ENCODE measurements at places on chromosomes 2 and 18. TPM values are rescaled to one million over a fixed set of nuclear protein-coding genes. Genes with fewer than 3 reads are reported as not detected.

DNA sequence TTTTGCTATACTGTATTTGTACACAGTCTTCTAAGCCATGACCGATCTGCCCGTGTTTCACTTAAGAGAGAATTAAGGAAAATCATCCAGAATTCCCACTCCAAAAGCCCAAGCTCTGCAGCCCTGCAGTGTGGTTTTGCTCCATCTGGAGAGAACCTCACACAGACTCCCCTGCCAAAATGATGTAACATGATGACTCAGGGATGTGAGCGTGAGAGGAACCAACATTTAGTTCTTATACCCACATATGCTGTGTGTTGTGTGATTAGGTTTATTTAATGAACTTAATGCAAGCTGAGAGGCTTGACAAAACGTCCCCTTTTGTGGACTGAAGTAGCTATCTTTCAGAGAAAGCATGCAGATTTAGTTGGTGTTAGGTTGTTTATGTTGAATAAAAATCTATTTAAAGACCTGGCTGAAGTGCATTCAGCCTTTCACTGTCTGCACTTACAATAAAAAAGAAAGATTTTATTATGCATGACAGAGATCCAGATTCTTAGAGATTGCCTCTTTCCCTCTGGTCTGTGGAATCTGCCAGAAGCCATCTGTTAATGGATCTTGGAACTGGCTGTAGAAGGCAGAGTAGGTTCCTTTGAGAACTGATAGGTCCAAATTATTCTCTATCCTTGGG, 6.3 kb downstream of the RAB12 start:
- H3K27ac ChIP-seq = no peak overlapping the region
- H3K4me3 ChIP-seq = no peak overlapping the region
- no peak for DNase-seq
- no peaks in the 10 kb centered on the region for H3K27me3 ChIP-seq
- peaks cover 6% of the 10 kb centered on the region for H3K4me1 ChIP-seq

HOXD4 gene
- 1.2 TPM for total RNA-seq

GRCh38 chr2:75556679-75557366, 3.9 kb downstream of the EVA1A start:
- H3K4me1 ChIP-seq = no peaks in the 10 kb centered on the region
- H3K4me3 ChIP-seq = no peak overlapping the region
- H3K36me3 ChIP-seq = no peaks in the 10 kb centered on the region
- no peak for DNase-seq

POTEJ gene
- total RNA-seq = not detected

DNA sequence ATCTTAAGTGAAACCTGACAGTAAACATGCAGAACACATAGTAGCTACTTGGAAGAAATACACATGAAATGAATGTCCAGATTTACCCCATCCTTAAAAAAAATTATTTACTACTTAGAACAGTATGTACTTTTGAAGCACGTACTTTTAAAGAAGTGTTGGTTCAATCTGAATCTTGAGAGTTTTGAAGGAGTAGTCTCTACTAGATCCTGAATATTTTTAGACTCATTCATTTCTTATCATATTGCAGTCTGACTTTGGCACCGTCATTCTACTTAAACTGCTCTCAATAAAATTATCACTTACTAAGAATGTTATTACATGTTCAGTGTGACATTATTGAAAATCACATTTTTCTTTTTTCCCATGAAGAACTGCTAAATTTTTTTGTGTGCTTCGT, 187.8 kb downstream of the DPP4 start:
- no peaks in the 10 kb centered on the region for H3K27me3 ChIP-seq
- H3K4me1 ChIP-seq = no peaks in the 10 kb centered on the region
- DNase-seq = no peak
- H3K36me3 ChIP-seq = no peaks in the 10 kb centered on the region
- H3K4me3 ChIP-seq = no peak overlapping the region
- no peak overlapping the region for H3K27ac ChIP-seq

- H3K27me3 ChIP-seq = no peaks in the 10 kb centered on the region
- H3K27ac ChIP-seq = no peak overlapping the region
- DNase-seq = no peak
- H3K4me1 ChIP-seq = no peaks in the 10 kb centered on the region
- H3K36me3 ChIP-seq = no peaks in the 10 kb centered on the region
Observed at GRCh38 chr2:33577084-33577483, 22.0 kb downstream of the FAM98A start.

DNA sequence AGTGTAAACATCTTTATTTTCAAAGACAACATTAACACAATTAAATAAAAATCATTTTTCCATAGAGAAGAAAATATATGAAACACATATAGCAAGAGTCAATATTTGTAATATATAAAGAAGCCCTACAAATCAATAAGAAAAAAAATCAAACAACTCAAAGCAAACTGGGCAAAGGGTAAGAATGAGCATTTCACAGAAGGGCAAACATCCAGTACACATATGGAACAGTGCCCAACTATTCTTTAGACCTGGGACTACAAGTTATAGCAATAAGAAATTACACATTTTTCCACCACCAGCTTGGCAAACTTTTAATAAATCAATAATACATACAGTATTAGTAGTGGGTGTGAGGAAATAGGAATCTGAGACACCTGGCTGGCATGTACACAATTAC, 324.1 kb downstream of the CYP26B1 start:
- H3K4me3 ChIP-seq = no peak overlapping the region
- DNase-seq = no peak
- H3K27me3 ChIP-seq = no peaks in the 10 kb centered on the region
- no peak overlapping the region for H3K27ac ChIP-seq
- H3K4me1 ChIP-seq = 0 out of 2 replicates have a peak, but pooled peaks cover 2% of the 10 kb centered on the region

DNA sequence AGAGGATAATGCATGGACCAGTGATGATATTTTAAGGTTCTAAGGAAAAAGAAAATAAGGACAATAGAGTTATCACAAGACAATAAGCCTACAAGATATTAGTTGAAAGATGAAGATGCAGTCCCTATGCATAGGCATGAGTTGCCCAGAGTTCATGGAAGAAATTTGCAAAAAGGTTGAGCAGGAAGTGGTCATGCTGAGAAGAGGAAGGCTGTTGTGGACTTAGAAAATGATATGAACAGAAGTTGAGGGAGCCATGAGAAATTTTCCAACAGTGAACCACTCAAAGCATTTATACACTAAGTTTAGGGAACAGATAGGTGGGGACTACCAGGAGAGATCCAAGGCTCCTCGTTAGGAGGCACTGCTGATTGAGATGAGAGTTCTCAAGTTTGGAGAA, 3.5 kb downstream of the OSBPL6 start:
- peaks cover 5% of the 10 kb centered on the region for H3K27me3 ChIP-seq
- no peaks in the 10 kb centered on the region for H3K36me3 ChIP-seq
- H3K27ac ChIP-seq = no peak overlapping the region
- no peak for DNase-seq
- peaks cover 10% of the 10 kb centered on the region for H3K4me1 ChIP-seq
- no peak overlapping the region for H3K4me3 ChIP-seq

GRCh38 chr2:78644854-78645253, 380.6 kb upstream of the REG3G start:
- DNase-seq = no peak
- no peaks in the 10 kb centered on the region for H3K4me1 ChIP-seq
- H3K27me3 ChIP-seq = no peaks in the 10 kb centered on the region
- no peak overlapping the region for H3K27ac ChIP-seq

DNA sequence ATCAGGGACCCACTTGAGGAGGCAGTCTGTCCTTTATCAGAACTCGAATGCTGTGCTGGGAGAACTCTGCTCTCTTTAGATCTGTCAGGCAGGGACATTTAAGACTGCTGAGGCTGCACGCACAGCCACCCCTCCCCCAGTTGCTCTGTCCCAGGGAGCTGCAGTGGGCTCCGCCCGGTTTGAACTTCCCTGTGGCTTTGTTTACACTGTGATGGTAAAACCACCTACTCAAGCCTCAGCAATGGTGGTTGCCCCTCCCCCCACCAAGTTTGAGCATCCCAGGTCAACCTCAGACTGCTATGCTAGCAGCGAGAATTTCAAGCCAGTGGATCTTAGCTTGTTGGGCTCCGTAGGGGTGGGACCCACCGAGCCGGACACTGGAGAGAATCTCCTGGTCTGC, 11.8 kb upstream of the LHCGR start:
- no peak overlapping the region for H3K4me3 ChIP-seq
- H3K27ac ChIP-seq = no peak overlapping the region
- H3K27me3 ChIP-seq = no peaks in the 10 kb centered on the region
- no peaks in the 10 kb centered on the region for H3K36me3 ChIP-seq

DNA sequence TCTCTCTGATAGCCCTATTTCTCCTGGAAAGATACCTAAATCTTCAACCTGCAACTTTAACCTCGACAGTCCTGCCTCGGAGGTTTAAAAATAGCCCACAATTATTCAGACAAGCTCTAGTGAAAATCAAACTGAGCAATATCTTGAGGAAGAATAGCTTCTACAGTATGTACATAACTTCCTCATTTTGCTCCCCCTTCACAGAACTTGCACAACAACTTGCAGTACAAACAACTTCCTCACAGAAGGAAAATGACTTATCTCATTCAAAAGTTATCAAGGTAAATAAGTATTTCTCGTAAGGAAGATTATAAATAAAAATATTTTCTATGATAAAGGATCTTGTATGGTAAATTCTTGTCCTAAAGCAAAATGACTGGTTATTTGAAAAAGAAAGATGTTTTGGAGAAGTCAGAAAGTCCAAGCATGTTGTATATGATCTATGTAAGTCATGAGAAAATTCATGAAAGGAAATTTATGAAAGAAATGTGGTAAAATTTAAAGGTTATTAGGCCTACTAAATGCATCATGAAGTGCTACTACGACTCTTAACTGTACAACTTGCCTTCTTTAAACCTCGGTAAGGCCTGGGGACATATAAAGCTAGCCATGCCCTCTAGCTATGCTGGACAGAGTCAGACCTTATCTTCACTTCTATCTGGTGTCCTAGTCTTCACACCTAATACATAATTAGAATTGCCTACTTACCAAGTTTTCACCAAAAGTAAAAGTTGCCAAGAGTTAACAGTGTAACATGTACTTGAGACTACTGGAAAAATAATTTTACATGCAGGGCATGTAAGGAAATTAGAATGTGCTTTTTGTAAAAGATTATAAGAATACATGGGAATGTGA, 394.5 kb downstream of the DLGAP1 start:
- DNase-seq = no peak
- no peaks in the 10 kb centered on the region for H3K27me3 ChIP-seq
- no peaks in the 10 kb centered on the region for H3K36me3 ChIP-seq
- no peak overlapping the region for H3K27ac ChIP-seq
- H3K4me1 ChIP-seq = no peaks in the 10 kb centered on the region
- no peak overlapping the region for H3K4me3 ChIP-seq

DNA sequence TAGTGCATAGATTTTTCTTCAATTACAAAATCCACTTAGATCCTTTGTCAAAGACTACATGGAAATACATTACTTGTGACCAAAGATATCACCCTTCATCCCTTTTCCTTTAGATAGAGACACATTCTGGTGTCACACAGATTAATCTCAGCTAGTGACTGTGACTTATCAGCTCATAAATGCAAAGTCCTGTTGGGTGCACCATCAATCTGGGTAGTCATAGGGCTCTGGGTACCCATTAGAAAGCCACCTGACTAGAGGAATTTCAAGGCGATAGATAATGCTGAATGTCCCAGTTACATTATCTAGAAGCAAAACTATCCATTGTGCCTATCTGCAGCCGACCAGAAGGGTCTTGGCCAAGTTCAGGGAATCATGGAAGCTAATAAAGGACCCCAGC, 2.6 kb upstream of the APOB start:
- H3K27me3 ChIP-seq = no peaks in the 10 kb centered on the region
- H3K4me3 ChIP-seq = no peak overlapping the region
- H3K36me3 ChIP-seq = no peaks in the 10 kb centered on the region
- peaks cover 18% of the 10 kb centered on the region for H3K4me1 ChIP-seq
- DNase-seq = no peak
- H3K27ac ChIP-seq = no peak overlapping the region

CHRNG gene
- total RNA-seq = not detected

COA5 gene
- 35.7 TPM for total RNA-seq

- DNase-seq = no peak
- H3K36me3 ChIP-seq = no peaks in the 10 kb centered on the region
- no peaks in the 10 kb centered on the region for H3K4me1 ChIP-seq
- H3K27me3 ChIP-seq = no peaks in the 10 kb centered on the region
Observed at GRCh38 chr18:46856973-46857372, 60.3 kb downstream of the PIAS2 start.

GRCh38 chr2:72851333-72851732, 25.5 kb upstream of the EXOC6B start:
- peaks cover 31% of the 10 kb centered on the region for H3K4me1 ChIP-seq
- no peak overlapping the region for H3K4me3 ChIP-seq
- H3K27me3 ChIP-seq = no peaks in the 10 kb centered on the region
- H3K36me3 ChIP-seq = no peaks in the 10 kb centered on the region
- peak; percentile 73 for DNase-seq
- peak overlapping the region; percentile 7 for H3K27ac ChIP-seq

OR6B2 gene
- not detected for total RNA-seq

DNA sequence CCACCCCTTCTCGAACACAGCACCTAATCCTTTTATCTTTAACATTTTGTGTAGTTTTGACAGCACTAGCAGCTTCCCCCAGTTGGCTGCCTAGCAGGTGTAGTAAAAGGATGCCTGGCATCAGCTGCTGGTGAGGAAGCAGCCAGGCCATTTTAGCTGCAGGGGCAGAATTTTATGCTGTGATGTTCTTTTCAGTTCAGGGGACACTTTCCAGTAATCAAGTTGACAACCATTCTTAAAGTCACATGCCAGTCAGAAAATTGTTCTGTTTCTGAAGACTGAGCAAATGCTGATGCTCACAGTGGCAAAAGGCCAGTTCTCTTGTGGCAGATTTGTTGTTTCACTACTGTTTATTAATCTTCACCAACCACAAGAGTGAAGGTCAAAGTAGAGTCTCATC, 570.8 kb downstream of the CCDC85A start:
- no peak overlapping the region for H3K4me3 ChIP-seq
- no peaks in the 10 kb centered on the region for H3K27me3 ChIP-seq
- no peaks in the 10 kb centered on the region for H3K4me1 ChIP-seq
- no peaks in the 10 kb centered on the region for H3K36me3 ChIP-seq
- H3K27ac ChIP-seq = no peak overlapping the region

GRCh38 chr18:37537868-37538525, 27.6 kb downstream of the CELF4 start:
- no peaks in the 10 kb centered on the region for H3K4me1 ChIP-seq
- H3K27me3 ChIP-seq = no peaks in the 10 kb centered on the region
- H3K36me3 ChIP-seq = no peaks in the 10 kb centered on the region
- no peak overlapping the region for H3K4me3 ChIP-seq

LRRC30 gene
- total RNA-seq = not detected

NR4A2 gene
- 0.97 TPM for total RNA-seq

GRCh38 chr2:191636235-191636543, 41.7 kb upstream of the NABP1 start:
- H3K4me1 ChIP-seq = peaks cover 46% of the 10 kb centered on the region
- no peaks in the 10 kb centered on the region for H3K27me3 ChIP-seq
- DNase-seq = no peak
- peak overlapping the region; percentile 58 for H3K27ac ChIP-seq

PARD6G gene
- 1.0 TPM for total RNA-seq

DNA sequence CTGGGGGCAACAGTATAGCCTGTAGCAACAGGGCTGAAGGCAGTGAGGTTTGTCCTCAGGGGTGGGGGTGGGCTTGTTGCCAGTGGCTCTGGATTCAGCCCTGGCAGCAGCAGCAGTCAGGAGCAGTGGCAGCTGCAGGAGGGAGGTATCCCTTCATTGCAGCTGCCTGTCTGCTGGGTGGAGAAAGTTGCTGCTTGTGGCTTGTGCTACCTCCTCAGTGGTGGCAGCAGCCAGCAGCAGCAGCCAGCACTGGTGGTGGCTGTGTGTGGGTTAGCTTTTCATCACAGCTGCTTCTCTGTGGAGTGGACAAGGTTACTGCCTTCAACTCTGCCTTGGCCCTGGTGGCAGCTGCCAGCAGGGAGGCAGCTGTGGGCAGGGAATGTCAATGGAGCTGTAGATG, 94.9 kb downstream of the ARL6IP6 start:
- H3K4me1 ChIP-seq = no peaks in the 10 kb centered on the region
- H3K27me3 ChIP-seq = no peaks in the 10 kb centered on the region
- no peak for DNase-seq
- H3K27ac ChIP-seq = no peak overlapping the region

Data from Caco-2 (cell line).